ENCODE measurements at places on chromosomes 13 and 19. TPM values are rescaled to one million over a fixed set of nuclear protein-coding genes. Genes with fewer than 3 reads are reported as not detected.

- DNase-seq, result no peak
Observed at GRCh38 chr13:25253702-25254101, 33.6 kb downstream of the MTMR6 start.

DNA sequence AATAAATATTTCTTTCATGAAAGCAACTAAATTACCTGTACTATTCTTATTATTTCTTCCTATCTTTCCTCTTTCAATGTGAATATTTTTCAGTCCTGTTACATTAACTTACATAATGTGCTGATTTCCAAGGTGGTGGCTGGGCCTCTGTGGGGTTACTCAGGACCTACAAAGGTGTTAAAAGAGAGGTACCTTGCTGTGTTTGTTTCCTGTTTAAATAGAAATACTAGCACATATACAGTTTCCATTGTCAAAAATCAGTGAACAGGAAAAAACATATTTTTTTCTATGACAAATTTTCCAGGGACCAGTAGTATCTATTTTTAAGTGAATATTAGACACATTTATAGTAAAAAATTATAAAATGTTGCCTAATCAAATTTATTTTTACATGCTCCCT lies 8.7 kb upstream of the PCDH9 start:
- no peak for DNase-seq

DNA sequence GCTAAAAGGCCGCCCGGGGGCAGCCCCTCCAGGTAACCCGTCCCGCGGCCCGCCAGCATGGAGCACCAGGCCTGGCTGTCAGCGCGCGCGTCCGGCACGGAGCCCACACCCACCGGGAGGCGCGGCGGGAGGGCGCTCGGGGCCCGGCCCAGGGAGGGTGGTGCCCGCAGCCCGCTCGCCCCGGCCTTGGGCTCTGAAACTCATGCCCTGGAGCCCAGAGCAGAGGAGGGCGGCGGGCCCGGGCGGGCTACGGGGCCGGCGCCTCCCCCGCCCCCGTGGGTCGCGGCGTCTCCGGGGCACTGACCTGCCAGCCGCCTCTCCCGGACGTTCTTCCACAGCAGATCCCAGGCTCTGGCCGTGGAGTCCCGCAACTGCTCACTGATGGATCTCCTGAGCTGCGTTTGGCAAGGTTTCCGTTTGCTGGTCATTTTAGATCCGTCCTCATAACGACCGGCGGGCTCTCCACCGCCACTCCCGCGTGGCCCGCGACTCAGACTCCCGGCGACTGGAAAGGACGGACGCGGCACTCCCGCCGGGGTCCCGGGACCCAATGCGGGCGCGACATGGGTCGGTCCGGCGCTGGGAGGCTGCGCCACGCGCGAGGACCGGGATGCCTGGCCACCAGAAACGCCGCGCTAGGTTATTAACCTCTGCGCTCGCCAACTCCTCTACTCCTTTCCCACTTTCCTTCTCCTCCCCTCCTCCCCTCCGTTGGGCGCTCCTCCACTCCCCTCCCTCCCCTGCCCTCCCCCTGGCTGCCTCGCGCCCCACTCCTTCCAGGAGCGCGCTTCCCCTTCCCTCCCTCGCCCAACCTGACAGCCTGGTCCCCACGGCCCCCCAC lies 64.7 kb upstream of the STARD13 start:
- DNase-seq, result peak; percentile 32

DNA sequence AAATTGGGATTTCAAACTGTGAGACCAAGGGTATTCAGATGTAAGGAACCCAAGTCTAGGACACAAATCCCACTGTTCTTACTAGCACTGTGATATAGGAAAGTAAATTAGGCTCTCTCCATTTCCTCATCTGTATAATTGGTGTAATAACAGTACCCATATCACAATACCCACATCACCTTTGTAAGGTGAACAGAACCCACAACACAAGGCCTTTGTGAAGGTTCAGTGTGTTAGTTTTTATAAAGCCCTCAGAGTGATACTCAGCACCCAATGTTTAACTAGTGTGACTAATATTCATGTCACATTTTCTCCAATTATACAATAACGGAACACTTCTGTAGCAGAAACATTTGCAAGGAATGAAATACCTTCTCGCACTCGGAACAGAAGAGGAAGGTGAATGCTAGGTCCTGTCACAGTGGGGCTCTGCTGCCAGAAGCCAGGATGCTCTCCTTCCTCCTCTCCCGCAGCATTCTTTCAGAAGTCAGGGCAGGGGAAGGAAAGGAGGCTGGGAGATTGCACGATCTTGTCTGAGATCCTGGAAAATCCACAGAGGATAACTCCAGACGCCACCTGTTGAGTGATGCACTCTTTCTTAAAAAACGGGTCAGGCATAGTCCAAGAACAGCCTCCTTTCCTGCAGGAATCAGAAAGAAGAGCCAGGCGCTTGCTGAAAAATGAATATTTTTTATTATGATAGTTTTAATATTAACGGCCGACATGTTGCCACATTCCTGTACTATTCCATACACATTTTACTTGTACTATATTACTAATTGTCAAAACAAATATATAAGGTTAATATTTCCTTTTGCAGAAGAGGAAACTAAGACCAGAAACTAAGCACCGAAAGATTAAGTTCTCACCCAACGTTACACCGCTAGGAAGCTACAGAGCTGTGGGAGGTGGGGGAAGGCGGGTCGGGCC lies 762 bp downstream of the ZNF45 start:
- peak; percentile 5 for DNase-seq

DNA sequence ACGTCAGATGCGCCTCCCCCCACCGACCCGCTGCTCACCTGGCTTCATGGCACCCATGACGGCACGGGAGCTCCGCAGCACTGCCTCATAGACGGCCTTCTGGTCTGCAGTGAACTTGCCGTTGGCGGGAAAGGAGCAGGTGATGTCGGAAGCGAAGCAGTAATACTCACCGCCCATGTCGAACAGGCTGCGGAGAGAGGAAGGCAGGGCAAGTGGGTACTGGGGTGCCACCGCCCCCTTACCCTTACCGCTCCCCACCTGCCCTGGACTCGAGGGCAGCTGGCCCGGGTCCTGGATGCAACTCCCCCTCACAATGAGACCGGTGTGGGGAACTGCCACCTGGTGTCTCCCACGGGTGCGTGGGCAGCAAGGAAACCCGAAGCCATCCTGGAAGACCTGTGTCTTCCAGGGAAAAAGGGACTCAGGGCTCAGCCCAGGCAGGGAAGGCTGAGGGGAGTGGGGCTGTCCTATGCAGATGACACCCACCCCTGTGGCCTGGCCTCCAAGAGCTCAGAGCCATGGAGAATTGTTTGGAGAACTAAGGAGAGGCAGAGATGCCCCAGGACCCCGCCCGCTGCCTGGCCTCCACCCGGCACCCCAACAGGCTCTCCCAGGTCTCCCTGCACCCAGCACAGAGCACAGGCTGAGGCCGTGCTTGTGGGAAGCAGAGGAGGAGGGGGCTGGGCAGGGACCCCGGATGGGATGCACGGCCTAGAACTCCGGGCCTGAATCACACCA lies 28.3 kb downstream of the CEBPG start:
- no peak for DNase-seq

DNA sequence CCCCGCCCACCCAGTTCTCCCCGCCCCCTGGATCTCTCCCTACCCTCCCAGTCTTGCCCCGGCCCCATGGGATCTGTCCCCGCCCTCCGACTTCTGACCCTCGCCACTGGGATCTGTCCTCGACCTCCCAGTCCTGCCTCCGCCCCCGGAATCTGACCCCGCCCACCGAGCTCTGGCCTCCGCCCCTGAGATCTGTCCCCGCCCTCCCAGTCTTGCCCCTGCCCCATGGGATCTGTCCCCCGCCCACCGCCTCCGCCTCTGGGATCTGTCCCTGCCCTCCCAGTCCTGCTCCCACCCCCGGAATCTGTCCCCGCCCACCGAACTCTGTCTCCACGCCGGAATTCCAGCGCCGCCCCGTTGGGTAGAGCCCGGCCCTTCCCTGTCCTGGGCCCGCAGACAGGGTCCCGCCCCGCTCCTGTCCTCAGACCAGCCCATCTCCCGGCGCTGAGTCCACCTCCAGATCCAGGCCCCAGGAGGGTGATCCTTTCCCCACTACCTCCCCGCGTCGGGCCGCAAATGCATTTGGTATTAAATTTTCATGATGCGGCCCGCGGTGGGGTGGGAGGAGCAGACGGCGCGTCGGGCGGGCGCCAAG lies 1.5 kb upstream of the SLC17A7 start:
- no peak for DNase-seq

DNA sequence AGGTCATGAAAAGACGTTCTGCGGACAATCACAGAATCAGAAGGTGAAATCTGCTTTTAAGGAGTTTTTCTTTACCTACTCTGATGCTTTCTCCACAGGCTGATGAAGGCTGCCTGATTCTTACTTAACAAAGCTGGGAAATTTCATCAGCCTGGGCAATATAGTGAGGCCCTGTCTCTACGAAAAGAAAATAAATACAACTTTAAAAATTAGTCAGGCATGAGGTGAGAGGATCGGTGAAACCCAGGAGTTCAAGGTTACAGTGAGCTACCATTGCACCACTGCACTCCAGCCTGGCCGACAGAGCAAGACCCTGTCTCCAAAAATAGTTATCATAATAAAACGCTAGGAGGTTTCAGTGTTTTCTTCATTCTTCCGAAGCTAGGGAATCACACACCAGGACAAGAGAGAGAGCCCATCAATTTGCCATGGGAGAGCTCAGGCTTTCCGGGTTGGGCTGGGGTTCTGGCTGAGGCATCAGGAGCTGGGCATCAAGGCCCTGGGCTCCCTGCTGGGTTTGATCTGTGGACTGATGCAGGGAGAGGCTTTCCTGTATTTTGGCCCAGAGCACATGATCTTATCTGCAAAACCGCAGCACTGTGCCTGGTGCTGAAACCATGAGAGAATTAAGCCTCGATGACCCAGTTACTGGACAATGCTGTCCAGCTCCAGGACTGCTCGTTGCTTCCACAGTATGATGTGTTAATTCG lies 25.1 kb upstream of the CEBPG start:
- DNase-seq, result no peak

DNA sequence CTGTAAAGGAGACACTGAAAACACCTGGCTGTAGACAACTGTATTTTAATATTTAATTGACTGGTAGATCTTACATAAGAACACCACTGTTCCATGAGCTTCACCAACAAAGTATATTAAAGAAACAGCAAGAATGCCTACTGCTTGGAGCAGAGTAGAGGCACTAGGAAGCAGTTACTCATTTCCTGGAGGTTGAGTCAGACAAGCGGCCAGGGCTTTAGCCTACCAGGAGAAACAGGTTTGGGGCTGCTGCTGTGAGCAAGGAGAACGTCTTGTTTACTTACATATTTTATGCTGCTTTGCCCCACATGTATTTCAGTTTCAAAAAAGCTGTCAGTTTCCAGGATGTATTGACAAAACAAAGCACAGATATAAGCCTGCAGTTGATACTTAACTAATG lies 33.4 kb downstream of the ALG5 start:
- DNase-seq, result no peak

DNA sequence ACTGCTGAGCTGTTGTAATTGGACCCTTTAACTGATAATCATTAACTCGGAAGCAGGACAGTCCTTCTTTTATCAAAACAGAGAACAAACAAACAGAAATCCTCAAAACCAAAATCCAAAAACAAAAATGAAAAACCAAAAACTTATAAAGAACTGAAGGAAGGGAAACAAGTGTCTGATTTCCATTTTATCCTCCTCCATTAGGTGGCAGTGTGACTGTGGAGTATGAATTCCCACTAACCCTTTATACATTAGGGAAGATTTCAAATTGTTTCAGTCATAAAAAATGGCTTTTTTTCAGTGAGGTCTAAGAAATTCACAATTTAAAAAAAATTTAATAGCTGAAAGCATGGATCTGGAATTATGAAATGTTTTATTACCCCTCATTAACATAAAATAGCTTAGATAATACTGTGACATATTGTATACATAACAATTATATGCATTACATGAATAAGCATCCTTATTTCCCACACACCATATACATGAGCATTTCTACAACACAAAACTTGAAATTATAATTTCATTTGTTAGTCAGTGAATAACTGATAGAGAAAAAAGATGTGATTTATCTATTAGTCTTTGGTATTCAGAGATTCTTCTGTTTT lies 1074.3 kb upstream of the PCDH9 start:
- DNase-seq, result peak; percentile 5

- peak; percentile 37 for DNase-seq
Observed at GRCh38 chr13:27595055-27595811, 25.1 kb downstream of the LNX2 start.

- DNase-seq, result no peak
Observed at GRCh38 chr13:79289571-79289970, 116.5 kb downstream of the RBM26 start.

- no peak for DNase-seq
Observed at GRCh38 chr13:44374348-44374712, 706 bp downstream of the SERP2 start.

DNA sequence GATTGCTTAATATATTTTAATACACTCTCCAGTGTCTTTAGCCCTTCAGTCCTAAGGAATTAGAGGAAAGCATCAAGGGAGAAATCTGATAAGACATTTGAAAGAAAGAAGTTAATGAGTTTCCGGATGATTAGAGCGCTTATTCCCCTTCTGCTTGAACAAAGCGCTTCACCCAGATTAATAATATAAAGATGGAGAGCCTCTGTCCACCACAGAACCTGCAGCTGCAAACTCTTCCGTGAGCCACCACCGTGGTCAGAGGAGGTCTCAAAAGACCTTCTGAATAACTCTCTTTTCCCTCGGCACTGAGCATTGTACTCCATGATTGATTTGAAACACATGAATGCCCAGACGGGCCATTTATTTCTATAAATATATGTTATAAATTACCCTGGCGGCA lies 14.2 kb upstream of the TUBGCP3 start:
- DNase-seq, result no peak

DNA sequence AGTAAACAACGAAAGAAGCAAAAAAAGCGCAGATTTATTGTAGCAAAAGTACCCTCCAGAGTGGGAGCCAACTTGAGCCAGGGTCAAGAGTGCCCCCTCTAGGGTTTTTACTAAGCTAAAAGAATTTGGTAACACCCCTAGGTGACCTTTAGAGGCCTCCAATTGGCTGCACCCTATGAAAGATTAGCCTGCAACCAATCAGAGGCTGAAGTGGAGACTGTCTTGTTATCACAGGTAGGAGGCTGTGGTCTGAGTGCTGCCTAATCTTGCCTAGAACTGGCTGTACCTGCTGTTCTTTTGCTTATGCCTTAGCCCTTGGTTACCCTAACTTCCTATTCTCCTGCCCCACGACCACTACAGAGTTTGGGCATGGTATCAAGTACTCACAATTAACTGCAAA lies 38.3 kb downstream of the ANKRD10 start:
- DNase-seq, result no peak

Gene TGFBR3L
- total RNA-seq, result not detected

Gene SIGLEC9
- not detected for total RNA-seq

Gene UNC13A
- total RNA-seq, result 0.10 TPM

Gene PLK5
- total RNA-seq, result not detected

Gene POU2F2
- 145 TPM for total RNA-seq
